RPMI7951 (cell line): ENCODE measurements at places on chromosomes 5 and 9. TPM values are rescaled to one million over a fixed set of nuclear protein-coding genes. Genes with fewer than 3 reads are reported as not detected.

GRCh38 chr5:150622157-150622556 lies 18.3 kb upstream of the SYNPO start:
- no peak for DNase-seq

- DNase-seq = no peak
Observed at GRCh38 chr9:249025-249424, 34.4 kb downstream of the DOCK8 start.

DNA sequence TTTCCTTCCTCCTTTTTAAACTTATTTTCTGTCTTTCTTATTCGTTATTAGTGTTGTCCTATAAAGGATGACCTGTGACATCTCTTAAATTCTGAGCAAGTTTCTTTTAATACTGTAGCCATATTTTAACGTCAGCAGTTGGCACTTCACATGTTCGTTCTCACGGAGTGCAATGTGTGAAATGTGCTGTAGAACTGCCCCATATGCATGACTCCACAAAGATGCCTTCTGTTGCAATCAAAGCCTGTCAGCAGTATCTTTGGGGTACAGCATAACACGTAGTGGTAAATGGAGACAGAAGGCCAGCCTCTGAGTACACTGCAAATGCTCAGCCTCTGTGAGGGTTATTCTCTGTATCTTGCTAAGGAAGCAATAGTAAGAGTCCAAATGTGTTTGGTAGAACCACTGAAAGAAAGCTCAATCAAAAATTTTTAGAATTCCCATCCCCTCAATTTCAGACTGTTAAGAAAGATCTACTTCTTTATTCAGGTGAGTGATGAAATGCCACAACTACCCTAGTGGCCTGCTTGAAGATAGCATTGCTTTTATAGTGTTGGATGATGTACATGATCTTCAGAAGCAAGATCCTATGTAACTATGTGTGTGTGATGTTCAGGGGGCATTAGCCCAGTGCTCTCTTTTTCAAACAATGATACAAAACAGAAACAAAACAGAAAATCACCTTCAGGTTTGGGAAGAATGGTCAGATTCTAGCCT lies 277.7 kb downstream of the TMEM167A start:
- DNase-seq = no peak

DNA sequence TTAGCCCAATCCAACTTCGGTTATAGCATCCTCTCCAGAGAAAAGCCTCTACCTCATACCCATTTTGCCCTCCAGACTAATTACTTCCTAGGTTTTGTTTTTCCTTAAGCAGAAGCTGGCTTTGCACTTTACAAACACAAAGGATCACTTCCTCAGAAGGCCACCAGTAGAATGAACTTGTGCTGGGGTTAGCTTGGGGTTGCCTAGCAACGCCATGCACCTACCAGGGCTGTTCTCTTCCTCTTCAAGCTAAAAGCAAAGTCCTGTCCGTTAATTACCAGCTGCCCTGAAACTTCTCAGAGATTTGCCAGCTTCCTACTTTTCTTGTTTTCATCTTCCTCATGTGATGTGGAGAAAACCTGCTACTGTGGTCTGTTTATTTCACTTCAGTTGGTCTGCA lies 132.0 kb upstream of the WWC1 start:
- DNase-seq = no peak

DNA sequence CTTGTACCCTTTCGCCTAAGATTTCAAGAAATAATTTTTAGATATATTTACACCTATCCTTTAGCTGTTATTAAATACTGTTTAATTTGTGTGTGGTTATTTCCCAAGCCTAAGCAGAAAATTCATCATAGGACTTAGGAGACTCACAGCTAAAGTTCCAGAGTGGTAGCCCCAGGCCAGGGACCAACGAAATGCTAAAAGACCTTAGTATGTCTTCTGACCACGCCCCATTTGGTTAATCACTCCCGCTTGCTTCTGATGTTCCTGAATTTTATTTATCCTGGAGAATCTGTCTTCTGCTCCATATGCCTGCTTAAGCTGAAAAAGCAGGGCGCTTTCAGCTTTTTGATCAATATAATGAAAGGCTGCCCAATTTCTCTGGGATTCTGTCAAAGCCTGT lies 18.7 kb upstream of the SEMA6A start:
- no peak for DNase-seq

- no peak for DNase-seq
Observed at GRCh38 chr5:61123145-61123544, 39.1 kb downstream of the SMIM15 start.

DNA sequence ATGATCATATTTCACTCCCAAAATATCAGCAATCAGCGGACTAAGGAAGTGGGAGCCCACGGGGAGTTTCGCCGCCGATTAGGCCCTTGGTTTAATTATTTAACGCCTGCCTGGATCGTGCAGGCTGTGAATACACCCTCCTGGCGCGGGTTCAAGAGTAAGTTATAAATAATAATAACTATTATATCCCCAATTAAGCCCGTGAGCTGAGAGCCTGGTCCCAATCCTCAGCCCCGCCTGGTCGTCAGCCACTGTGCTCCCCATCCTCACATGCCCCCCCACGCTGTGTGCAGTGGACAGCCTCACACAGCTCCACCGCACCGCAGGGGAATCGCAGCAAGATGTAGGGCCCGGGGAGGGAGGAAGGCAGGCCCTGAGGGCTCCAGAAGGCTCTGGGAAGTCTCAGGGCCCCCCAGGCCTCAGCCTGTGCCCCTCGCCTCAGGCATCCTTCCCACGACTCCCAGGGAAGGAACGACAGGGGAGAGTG lies 10.8 kb upstream of the PRRX2 start:
- DNase-seq = no peak

DNA sequence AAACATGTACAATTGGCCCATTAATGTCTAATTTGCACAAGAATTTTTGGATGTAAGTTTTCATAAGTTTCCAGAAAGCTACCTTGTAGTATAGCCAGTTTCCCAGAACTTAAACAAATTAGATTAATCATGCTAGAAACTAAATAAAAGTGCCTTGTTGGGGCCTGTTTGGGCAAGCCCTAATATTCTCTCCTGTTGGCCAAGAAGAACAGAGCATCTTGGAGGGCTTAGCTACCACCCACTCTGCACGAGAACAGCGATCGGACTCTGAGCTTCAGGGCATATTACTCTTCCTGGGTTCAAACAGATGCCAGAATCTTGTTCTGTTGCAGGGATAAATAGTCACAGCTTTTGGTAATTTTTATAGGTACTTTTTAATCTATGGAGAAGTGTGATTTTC lies 88.2 kb downstream of the GAS1 start:
- no peak for DNase-seq

DNA sequence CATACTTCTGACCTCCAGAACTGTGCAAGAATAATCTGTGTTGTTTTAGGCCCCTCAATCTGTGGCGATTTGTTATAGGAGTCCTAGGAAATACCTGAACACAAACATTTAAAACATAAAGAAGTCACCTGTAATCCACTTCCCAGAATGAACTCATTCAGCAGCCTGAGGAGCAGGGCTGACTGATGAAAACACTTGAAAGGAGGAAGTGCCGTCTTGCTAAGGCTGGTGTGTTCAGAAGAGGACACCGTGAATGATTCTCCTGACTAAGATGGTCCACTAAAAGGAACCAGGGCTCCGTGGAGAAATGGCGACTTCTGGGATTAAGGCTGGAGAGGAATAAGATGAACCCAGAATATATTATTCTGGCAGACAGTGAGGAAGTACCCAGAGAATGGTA lies 18.7 kb upstream of the MARCHF6 start:
- no peak for DNase-seq

The CA9 gene
- 73.8 and 82.4 TPM in 2 replicates for total RNA-seq

The PRPF4 gene
- 35.8 and 40.4 TPM in 2 replicates for total RNA-seq

The IL33 gene
- total RNA-seq = under 0.01 TPM in 1 of 2 replicates, not detected in the other

The SPAG8 gene
- 1.7 and 1.8 TPM in 2 replicates for total RNA-seq

The RLN2 gene
- 0.29 and 1.1 TPM in 2 replicates for total RNA-seq

The CDH18 gene
- 14.8 and 22.2 TPM in 2 replicates for total RNA-seq

The PDLIM4 gene
- 0.48 TPM in 1 of 2 replicates, not detected in the other for total RNA-seq

The FAM170A gene
- total RNA-seq = not detected in 2 replicates

The GPR21 gene
- total RNA-seq = not detected in 2 replicates

The PCDHB11 gene
- 0.12 and 0.20 TPM in 2 replicates for total RNA-seq

The SH3PXD2B gene
- 13.8 and 18.5 TPM in 2 replicates for total RNA-seq

The ADAMTS6 gene
- 10.3 and 14.3 TPM in 2 replicates for total RNA-seq
